ENCODE measurements at places on chromosomes 1 and 21.
A peak's percentile ranks its signal among the peaks of the same experiment; 100 is the strongest.

DNA sequence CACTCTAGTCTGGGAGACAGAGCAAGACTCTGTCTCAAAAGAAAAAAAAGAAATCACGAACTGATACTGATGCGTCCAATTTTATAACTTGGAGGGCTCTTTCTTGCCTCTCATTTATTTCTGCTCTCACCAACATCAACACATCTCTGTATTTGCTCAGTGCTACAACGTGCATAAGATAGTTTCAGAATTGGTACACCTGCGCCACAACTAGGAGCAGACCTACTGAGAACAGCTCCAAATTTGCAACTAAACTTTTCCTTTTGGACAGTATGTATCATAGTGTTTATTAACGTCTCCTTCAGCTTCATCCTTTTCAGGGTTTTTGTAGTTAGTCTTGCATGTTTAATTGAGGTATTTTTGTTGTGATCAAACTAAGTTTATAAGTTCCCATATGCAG, 27.7 kb downstream of the TRAPPC10 start:
- no peak for DNase-seq

- DNase-seq, result no peak
These were observed 9.1 kb upstream of the AGPAT3 start for GRCh38 chr21:43855955-43856354.

DNA sequence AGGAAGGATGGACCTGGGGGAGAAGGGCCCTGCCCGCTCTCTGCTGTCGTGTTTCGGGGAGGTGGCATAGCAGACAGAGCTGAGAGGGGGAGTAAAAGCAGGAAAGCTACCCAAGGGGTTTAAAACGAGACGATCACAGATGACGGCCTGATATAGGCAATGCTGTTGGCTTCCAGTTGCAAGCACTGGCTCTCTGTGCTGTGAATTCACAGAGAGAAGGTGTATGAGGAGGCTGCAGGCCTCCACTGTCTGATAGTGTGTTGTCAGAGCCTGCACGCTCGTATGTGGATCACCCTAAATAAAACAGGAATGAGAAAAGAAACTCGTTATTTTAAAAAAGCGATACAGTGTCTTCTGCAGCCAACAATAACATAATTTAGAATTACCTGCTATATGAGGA, 57.4 kb downstream of the LGR6 start:
- DNase-seq, result no peak

DNA sequence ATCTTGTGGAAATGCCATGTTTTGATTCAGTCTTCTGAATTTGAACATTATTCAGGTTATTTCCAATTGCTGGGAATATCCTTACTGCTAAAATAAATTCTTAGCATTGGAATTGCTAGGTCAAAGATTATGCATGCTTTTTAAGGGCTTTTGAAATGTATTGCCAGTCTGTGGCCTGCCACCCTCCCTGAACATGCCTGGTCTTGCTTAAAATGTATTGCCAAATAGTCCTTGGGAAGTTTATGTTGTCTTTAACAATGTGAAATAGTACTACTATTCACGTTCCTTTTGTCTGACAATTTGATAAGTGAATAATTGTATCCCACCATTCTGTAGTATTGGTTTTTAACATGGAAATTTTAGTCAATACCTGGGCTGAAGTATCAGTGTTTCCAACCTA, 13.6 kb downstream of the TARDBP start:
- no peak for DNase-seq

- peak; percentile 91 for DNase-seq
These were observed 154.2 kb downstream of the EIF4G3 start for GRCh38 chr1:21022279-21023040.

- DNase-seq, result no peak
These were observed 76.8 kb upstream of the SOX13 start for GRCh38 chr1:203996126-203996525.

Measured in suppressor macrophage treated with lipopolysaccharide for 4 hours (primary cell).